ENCODE measurements at places on chromosomes 6 and 20.
A peak's percentile ranks its signal among the peaks of the same experiment; 100 is the strongest.

DNA sequence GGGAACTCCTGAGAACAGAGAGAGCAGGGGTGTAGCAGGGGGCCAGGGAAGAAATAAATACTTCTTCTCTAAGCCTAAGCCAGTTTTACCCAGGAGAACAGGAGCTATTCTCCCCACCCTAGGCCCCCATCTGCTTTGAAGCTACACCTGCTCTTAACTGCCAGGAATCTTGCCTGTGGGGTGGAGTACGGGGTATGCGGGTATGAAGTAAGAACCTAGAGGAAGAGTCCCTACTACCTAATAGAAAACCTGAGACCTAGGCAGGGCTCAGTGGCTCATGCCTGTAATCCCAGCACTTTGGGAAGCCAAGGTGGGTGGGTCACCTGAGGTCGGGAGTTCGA lies 1.5 kb downstream of the SLC29A1 start:
- DNase-seq, result no peak

GRCh38 chr6:56528412-56528841 lies 114.3 kb downstream of the DST start:
- DNase-seq, result peak; percentile 80

- peak; percentile 85 for DNase-seq
These were observed 69.0 kb downstream of the ZHX3 start for GRCh38 chr20:41248368-41249024.

- peak; percentile 41 for DNase-seq
These were observed 4.5 kb downstream of the ZDHHC14 start for GRCh38 chr6:157385482-157385881.

DNA sequence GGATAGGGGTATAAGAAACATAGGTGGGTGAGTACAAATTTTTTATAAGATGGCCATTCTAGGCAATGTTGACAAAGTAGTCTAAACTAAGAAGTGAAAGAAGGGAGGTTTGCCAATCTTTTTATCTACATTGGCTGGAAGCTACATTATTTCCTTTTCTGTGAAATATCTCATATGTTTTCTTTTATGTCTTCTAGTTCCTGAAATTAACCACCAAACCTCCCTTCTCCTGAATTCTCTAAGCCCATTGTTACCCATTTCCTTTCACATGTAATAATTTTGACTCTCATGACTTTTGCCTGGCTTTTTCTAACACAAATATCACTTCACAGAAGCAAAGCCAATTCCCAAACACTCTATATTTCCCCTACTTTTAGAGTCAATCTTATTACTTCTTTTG lies 496.2 kb upstream of the JAG1 start:
- DNase-seq, result no peak

GRCh38 chr6:44858998-44859397 lies 469.1 kb upstream of the RUNX2 start:
- DNase-seq, result peak; percentile 22

- DNase-seq, result no peak
These were observed 1.9 kb upstream of the RAET1L start for GRCh38 chr6:150026976-150027805.

GRCh38 chr6:143634486-143634885 lies 43.3 kb upstream of the PHACTR2 start:
- peak; percentile 47 for DNase-seq

GRCh38 chr6:167103041-167103891 lies 19.6 kb upstream of the CCR6 start:
- no peak for DNase-seq

DNA sequence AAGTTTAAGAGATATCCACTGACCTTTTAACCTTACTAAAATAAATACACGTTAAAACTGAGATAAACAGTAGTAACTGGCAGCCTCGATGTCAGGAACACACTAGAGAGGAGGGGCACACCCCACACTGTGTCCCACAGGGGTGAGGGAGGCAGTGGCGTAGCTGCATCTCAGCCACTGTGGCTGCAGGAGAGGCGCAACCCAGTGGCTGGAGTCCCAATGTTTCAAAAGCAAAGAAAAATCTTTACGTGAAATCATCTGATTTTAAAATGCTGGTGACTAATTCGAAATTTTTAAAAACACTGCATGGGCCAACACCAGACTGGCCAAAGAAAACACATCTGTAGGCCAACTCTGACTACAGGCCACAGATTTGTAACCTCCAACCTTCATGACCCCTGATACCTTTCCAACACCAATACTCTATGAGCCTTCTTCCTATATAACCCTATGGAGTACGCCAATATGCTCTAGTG lies 54.7 kb downstream of the TRAM2 start:
- peak; percentile 60 for DNase-seq

DNA sequence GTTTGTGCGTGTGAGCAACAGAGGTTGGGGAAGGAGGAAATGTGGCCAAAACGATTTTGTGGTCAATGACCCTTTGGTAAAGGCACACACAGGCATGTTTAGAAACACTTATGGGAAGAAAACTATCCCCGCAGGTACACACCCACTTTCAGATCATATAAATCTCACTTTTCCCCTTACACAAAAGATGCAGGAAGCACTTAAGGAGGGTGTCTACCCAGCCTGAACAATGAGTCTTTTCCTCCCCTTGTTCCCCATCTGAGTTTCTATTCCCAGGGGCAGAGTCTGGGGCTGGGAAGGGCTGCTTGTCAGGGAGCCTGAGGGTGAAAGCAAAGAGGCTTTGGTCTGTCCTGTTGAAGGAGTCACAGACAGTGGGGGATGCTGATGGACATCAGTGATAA lies 193.2 kb upstream of the SALL4 start:
- no peak for DNase-seq

GRCh38 chr20:51735728-51736600 lies 32.2 kb downstream of the ATP9A start:
- no peak for DNase-seq

GRCh38 chr6:996271-996852 lies 303.4 kb upstream of the EXOC2 start:
- no peak for DNase-seq

GRCh38 chr20:43564455-43564854 lies 5.6 kb downstream of the SGK2 start:
- no peak for DNase-seq

DNA sequence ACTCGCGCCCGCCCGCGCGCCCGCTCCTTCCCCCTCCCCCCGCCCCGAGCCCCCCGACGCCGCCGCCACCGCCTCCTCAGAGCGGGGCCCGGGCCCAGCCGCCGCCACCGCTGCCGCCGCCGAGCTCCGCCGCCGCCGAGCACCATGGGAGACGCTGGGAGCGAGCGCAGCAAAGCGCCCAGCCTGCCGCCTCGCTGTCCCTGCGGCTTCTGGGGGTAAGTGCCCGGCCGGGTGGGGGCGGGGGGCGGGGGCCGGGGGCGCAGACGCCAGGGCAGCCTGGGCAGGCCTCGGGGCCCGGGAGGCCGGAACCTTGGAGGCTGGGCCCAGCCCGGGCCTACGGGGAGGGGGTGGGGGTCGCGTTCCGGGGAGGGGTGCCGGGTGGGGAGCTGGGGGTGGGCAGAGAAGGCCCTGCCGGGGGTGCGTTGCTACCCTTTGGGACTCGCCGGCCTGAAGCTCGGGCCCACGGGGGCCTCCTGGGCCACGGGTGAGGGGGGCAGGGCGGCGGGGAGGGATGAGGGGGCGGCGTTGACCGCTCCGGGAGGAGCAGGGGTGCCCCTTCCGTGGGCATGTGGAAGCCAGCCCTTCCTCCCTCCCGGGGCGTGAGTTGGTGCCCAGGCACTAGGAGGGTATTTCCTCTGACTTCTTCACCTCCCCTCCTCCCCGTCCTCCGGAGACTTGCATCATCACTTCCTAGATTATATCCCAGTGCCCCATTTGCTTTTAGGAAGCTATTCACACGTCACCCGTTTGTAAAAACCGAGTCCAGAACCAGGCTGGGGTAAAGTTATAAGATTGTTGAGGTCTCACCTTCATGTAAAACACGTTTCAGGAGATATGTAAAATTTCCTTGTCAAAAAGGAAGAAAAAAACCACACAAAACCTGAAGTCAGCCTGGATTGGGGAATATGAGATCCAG lies 533 bp downstream of the ZFAND3 start:
- DNase-seq, result peak; percentile 68

DNA sequence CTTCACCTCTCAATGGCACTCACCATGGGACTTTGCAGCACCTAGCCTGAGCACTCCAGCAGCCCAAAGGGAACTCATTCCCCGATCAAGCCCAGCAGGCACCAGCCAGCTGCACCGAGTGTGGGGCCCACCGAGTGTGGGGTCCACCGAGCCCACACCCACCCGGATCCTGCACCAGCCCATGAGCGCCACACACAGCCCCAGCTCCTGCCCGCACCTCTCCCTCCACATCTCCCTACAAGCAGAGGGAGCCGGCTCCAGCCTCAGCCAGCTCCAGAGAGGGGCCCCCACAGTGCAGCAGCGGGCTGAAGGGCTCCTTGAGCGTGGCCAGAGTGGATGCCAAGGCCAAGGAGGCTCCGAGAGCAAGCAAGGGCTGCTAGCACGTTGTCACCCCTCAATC lies 1182.4 kb downstream of the HACE1 start:
- no peak for DNase-seq

DNA sequence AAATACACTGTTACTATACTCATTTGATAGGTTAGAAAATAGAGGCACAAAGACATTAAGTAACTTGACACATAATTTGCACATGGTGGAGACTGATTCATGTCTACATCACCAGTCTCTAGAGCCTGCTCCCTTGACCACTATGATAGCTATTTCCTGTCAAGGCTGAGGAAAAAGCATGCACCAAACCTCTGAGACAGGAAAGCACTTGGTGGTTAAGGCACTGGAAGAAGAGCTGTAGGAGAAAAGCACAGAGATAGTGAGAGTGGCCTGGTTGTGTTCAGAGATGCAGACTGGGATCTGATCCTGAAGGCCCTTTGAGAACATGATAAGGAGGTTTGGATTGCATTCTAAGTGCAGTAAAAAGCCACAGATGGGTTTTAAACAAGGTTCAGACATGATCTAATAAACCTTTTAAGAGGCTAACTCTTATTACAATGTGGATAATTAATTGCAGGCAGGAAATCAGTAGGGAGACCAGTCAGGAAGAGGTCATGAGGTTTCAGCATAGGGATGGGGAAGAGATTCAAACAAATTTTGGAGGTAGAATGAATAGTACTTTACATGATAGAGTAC lies 168.9 kb downstream of the PHF3 start:
- peak; percentile 48 for DNase-seq

GRCh38 chr6:165883851-165884640 lies 221.0 kb upstream of the PDE10A start:
- peak; percentile 53 for DNase-seq

GRCh38 chr6:79193971-79194370 lies 40.5 kb downstream of the HMGN3 start:
- DNase-seq, result no peak

- no peak for DNase-seq
These were observed 17.4 kb downstream of the HECA start for GRCh38 chr6:139152088-139152891.

DNA sequence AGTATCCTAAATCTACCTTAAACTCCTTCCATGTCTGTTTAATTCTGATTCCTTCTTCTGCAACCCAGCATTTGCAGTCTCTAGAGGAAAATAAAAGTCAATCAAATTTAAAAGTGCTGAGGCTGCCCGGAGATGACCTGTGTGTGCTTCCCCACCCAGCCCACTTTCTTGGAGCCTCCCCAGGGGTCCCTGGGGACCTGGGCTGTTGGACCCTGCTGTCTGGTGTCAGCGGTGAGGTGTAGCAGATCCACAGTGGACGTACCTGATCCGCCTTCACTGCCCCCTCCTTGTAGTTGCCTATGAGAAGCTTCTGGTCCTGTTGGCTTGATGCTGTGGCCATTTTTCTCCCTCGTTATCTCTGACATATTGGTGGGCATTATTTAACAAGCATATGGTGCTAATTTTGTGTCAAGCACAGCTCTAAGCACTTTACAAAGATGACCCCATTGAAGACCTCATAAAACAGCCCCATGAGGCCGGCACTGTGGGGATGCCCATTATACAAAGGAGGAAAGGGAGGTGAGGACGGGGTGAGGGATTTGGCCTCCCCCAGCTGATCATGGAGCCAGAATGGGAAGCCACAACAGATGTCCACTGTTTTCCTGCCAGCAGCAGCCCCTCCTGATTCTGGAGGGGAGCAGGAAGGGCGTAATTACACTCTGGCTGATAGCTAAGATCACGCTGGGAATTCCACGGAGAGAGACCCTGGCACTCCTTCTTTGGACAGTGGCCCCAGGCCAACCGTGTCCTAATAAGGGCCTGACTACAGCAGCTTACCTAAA lies 628.2 kb downstream of the CDH26 start:
- no peak for DNase-seq

- DNase-seq, result no peak
These were observed 11.1 kb upstream of the IL17F start for GRCh38 chr6:52255434-52255833.

DNA sequence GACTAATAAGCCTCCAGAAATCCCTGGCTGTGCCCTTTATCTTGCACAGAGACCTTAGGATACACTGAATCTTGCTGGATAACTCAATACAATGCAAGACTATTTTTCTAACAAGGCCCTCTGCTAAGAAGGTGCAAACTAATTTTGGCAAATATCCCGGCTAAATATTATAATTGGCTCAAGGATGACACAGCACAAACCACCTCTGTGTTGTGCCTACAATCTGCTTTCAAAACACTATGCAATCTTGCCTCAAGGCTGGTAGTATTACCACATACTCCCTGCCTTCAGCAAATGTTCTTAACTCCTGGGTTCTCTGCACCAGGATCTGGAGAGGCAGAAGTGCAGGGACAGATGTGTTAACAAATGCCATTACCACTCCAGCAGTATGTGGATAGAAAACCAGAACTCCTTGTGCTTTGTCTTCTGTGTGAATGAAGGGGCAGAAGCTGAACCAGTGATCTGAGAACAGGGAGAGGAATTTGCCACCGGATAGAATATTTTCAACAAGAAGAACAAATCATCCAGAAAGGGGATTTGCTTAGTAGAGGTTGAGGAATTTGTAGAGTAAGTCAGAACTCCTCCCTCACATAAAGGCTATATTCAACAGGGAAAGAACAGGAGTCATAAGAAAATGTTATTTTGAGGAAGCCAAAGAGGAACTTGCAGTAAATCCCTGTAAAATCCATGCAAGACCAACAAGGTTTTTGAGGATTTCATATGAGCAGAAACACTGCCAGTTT lies 74.1 kb upstream of the SLC4A11 start:
- DNase-seq, result peak; percentile 79

DNA sequence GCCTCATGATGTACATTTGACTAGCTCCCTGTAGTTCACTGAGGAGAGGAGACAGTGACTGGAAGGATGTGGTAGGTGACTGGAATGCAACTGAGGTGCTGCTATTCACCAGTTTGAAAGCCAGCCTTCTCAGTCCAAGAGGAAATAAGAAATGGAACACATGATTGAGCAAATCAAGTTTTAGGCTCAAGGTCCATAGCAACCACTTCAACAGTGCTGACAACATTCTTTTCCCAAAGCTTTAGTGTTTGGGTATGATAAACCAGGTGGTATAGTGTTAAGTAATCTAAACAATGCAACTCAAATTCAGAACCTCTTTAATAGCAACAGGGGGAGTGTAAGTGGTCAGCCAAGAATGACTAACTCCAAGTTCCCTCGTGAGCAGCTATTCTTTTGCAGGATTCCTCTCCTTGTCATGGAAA lies 9.2 kb downstream of the ZHX3 start:
- DNase-seq, result peak; percentile 81
